Activated CD4-positive, alpha-beta T cell treated with anti-CD3 and anti-CD28 coated beads for 24 hours (primary cell): ENCODE measurements at places on chromosomes 5 and 9.

DNA sequence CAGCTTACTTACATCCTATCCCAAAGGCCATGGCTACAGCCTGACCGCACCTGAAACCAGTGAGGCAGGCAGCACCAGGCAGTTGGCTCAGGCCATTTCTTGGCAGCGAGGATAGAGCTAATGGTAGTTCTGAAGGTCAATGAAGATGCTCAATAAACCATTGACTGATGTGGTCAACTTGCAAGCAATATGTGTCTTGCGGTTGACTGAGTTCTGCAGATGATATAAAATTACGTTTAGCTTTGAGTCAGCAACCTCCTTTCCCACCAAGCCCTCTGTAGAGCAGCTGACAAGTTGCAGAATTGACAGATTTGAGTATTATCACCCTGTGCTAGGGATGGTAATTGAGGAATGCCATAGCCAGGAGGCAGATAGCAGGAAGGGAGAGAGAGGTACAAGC is 189.0 kb upstream of the PUM3 start:
- DNase-seq = no peak

DNA sequence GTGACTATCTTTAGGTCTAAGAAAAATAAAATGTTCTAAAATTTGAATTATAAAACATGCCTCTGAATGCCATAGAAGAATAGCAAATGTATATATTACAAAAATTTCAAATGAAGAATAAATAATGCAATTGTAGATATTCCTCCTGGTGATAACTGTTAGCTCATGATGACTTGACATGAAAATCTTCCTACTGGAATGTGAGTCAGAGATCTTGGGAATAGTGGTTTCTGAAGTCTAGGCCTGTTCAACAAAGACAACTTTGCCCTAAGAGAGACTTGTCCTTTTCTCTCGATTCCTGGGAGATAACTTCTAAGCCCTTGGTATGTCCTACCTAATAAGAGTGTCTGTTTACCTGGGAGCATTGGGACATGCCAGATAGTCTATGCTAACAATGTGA is 746.3 kb upstream of the RIOK2 start:
- no peak for DNase-seq

DNA sequence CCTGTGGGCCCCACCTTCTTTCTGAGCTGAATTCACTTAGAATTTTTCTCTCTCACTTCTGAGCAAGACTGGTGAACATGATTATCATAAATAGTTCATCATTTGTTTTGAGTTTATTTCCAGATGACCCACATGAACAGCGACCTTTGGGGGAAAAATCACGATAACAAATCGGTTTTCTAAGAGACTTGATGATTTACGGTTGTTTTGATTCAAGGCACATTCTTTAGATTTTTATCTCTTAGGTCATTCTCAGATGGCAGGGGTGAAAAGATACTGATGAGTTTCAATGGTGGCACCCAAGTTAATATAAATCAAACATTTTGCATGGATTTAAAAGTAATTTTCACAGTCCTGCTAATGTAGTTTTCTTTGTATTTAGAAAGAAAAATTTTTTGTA is 95.1 kb downstream of the DMXL1 start:
- DNase-seq = no peak

DNA sequence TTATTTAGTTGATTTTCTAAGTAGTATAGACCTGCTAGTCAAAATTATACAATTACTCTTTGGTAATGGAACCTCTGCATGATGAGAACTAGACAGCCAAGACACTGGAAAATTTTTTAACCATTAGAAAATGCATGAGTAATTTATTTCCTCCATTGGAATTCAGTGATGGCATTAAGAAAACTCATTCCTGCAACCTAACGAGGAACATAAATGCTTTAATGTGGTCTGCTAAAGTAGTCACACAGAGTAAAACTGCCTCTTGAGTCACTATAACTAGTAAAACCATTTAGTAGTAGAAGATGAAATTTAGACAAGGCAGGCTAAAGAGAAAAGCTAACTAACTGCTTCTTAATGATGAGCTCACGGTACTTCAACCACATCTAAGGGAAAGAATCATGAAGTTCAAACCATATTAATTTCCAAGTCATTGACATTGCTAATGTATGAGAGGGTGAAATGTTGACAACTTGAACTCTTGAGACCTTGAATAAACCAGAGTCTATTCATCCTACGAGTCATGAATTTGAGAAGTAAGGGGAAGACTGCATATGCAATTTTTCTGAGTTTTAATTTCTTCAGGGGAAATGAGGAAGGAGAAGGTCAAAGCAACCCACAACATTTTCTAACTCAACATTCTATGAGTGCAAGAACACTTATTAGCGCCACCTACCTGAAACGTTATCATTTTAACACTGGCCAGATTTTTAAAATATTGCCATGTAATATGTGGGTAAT is 74.4 kb downstream of the GLIS3 start:
- no peak for DNase-seq

GRCh38 chr5:79829260-79829659 is 139.6 kb downstream of the CMYA5 start:
- DNase-seq = no peak

DNA sequence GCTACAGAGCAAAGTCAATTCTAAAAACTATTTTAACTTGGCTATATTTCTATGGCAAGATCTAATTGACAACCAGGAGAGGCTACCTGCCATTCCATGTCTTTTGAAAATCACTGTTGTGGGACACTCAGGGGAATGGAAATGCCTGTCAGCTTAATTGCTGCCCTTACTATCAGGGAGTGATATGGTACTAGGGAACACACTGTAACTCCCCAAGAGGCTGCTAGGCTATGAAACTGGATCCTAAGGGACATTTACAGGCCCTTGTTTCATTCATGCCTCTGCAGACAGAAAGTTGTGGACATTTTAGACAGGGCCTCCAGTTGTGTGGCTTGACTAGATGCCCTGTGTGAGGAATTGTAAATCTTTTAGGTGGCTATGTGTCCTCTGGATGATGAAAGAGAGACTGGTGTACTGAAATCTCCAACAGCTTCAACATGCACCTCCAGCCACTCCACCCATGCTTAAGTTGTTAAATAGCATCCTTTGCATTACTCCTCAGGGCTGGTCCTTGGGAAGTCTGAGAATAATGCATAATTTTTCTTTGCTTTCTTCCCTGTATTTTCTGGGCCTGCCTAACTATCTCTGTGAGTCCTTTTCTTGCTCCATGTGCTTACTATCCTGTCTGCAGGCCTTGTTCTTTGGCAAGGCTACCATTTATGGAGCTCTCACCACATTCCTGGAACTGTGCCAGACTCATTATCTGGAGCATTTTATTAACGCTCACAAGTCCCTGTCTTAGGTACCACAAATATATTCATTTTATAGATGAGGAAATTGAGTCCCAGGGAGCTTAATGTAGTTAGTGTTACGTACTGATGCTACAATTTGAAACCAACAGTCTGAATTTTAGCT is 3.2 kb downstream of the MROH2B start:
- DNase-seq = no peak

GRCh38 chr5:79642210-79642609 is 30.0 kb downstream of the TENT2 start:
- no peak for DNase-seq

- DNase-seq = no peak
Observed at GRCh38 chr9:4490705-4491625, 697 bp downstream of the SLC1A1 start.

GRCh38 chr9:134681061-134681661 is 39.6 kb downstream of the COL5A1 start:
- no peak for DNase-seq

DNA sequence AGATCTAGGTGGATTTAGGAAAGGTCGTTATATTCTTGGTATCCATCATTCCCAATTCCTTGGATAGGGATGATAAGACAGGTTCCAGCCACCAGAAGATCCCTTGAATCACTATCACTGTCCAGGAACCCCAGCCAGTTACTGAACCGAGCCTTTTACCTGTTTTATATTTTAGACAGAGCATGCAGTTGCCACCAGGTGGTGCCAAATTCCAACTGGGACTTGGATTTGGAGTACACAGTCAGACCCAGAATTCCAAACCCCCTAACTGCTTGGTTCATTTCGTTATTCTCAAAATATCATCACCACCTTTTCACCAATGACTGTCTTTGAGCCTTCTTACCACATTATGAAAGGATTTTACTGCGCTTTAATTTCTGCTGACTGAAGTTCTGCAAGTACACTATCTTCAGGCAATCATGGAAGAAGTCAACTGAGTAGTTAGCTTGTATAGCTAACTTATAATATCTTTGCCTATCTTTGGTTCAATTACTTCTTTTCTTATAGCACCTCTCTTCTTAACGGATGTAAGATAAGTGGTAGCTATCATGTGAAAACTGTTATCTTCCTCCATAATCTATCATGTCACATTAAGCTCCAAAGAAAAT is 191.8 kb downstream of the PRR16 start:
- no peak for DNase-seq

DNA sequence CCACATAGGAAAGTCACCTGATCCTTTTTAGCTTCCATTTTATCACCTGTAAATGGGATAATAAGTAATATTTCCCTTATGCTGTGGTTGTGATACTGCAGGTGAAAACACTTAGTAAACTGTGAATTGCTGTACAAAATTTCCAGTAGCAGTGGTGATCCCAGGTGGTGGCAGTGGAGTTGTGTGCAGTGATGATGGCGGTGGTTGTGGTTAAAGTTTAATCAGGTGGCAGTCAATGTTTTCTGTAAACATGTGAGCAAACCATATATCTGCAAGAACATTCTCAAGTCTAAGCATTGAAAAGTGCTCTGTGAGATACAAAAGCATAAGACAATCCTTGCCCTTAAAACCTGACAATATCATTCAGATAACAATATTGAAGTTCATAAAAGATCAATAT is 480.2 kb downstream of the RASEF start:
- no peak for DNase-seq

DNA sequence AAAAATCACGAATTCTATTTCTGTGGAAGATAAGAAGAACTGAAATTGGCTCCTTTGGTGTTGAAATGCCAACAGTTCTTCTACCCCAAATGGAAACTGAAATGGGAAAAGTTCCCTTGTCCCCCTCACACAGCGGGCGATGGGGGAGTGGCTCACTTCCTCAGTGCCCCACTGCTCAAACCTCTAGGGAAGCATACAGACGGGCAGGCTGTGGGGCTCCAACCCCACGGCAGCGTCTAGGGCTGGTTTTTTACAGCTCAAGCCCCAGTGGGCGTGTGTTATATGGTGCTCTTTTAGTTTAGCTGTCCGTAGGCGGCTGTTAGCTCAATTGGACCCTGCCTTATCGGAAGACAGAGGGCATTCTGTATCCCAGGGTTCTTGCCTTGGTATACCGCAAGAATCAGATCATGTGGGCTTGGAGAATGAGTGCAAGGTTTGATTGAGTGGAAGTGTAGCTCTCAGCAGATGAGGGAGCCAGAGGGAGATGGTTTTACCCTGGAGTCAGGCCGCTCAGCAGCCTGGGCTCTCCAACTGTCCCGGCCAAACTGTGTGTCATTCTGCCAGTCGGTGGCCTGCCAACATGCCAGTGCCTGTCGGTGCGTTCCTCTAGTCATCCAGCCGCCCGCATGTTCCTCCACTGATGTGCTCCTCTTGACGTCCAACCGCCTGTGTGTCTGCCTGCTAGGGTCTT is 166.3 kb upstream of the ZNF608 start:
- DNase-seq = no peak

GRCh38 chr5:69368458-69369339 is 621 bp downstream of the AK6 start:
- DNase-seq = peak; percentile 7

- DNase-seq = no peak
Observed at GRCh38 chr5:87705876-87706275, 293.1 kb upstream of the CCNH start.

- DNase-seq = no peak
Observed at GRCh38 chr5:92885950-92886349, 695.1 kb downstream of the NR2F1-AS1 start.

GRCh38 chr9:125444956-125445506 is 183.4 kb downstream of the GAPVD1 start:
- DNase-seq = no peak

GRCh38 chr5:125137535-125137934 is 391.1 kb upstream of the ZNF608 start:
- DNase-seq = no peak

DNA sequence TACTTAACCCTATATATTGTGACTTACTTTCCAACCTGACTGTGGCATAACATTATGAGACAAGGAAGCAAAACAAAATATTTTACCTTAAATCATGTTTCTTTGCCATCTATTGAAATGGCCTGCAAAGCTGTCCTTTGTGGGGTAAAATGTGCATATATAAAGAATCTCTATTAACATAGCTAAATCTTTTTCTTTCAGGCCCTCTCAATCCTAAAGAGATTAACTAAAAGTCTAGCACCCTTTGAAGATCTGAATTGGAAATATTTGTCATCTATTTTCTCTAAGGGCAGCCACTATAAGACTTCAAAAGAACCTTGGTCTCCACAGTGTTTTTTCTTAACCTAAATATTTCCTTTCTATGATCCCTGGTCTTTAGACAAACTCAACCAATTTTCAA is 5.0 kb upstream of the UNC13B start:
- DNase-seq = no peak

- no peak for DNase-seq
Observed at GRCh38 chr5:133026664-133027153, 360 bp upstream of the ZCCHC10 start.

GRCh38 chr5:93192087-93192486 is 388.9 kb downstream of the NR2F1-AS1 start:
- DNase-seq = no peak

GRCh38 chr9:107229241-107229741 is 53.8 kb upstream of the RAD23B start:
- no peak for DNase-seq

DNA sequence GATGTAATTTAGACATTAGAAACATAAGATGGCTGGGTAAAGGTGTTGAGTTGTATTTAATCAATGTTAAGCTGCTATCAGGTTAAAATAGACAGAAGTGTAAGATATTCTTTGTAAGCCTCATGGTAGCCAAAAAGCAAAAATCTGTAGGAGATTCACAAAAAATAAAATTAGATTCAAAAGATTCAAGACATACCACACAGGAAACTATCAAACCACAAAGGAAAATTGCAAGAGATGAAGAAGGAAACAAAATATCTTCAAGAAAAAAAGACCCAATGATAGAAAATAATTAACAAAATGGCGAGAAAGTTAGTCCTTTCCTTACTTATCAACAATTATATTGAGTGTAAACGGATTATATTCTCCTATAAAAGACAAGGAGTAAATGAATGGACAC is 15.3 kb downstream of the XRCC4 start:
- DNase-seq = no peak

DNA sequence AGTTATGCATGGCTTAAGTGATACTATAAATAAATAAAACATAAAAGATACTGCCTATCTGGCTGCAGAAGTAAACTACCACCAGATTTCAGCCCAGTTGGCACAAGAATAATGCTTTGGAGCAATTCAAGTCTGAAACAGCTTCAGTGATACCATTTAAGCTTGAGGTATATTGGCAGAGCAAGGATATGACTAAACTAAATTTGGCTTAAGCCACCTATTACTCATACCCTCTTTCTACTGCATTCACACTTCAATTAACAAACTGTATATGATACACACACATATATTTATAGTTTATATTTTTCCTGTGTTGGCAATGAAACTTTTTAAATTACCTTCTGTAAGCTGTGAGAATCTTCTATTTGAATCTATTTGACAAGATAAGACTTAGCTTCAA is 431.9 kb downstream of the ANXA1 start:
- DNase-seq = no peak
